ENCODE measurements at places on chromosomes 16 and 17.

GRCh38 chr16:58940609-58941008 lies 206.5 kb upstream of the GOT2 start:
- no peak for DNase-seq

DNA sequence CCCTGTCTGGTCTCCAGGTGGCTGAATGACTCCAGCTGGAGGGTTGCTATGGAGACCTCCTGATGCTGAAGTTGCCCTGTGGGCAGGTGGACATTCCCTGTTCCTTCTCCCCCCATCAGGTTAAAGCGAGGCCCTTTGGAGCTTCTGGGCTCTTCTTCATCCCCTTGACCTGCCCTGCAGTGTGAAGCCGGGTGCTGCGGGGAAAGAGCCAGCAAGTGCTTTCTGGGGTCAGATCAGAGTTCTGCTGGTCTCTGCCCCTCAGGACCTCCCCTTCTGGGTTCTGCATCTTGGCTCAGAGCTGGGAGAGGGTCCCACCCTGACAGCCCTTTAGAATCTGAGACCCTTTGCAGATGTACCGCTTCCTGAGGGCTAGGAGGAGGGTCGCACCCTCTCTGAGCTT lies 25.1 kb downstream of the NKD1 start:
- DNase-seq: no peak

- DNase-seq: no peak
Observed at GRCh38 chr17:8552577-8553320, 77.8 kb downstream of the MYH10 start.

GRCh38 chr17:83144421-83145357 lies 65.3 kb downstream of the METRNL start:
- no peak for DNase-seq

DNA sequence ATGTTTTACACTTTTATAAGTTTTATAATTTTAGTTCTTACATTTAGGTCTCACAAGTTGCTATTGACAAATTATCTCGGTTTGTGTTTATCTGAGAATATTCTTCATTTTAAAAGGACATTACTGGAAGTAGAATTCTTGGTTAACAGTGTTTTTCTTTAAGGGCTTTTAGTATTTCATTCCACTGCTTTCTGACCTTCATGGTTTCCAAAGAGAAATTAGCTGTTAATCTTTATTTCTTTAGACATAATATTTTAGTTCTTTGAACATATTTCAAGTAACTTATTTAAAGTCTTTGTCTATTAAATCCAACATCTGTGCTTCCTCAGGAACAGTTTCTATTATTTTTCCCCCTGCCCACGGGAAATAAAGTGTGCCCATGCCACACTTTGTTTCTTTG lies 240.1 kb upstream of the AXIN2 start:
- DNase-seq: no peak

DNA sequence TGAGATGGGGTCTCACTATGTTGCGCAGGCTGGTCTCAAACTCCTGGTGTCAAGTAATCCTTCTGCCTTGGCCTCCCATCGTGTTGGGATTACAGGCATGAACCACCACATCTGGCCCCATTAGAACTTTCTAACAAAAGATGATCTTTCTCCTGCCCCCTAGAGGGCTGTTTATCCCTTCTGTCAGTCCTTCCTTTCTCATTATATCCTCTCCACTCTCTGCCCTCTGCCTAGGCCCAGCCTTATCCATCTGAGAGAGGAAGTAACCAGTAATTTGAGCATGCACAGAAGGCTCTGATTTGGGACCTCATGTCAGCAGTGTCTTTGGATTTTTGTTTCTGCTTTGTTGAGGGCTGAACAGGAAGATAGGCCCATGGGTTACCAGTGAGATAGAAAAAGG lies 4.4 kb upstream of the DHX40 start:
- DNase-seq: no peak

DNA sequence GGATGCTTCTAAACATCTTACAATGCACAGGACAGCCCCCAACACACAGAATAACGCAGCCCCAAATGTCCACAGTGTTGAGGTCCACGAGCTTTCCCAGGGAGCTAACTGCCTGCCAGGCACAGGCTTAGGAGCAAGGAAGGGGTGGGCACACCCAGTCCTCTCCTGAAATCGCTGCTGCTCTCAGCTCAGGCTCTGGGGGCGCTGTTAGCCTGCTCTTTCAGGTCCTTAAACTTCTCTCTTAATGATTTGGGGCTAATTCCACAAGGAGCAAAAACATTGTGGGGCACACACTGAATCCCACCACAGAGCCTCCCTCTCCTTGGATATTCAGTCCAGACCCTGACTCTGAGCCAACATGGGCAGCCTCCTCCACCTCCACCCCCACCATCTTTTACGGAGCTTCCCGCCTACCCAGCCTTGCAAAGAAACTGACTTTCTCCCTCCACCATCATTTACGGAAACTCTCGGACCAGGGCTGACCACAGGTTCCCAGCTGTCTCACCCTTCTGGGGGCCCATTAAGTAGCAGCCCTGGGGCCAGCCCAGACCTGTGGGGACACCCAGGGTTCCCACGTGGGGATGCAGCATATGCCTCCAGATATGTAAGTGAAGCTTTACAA lies 1.1 kb downstream of the CD300H start:
- DNase-seq: no peak

DNA sequence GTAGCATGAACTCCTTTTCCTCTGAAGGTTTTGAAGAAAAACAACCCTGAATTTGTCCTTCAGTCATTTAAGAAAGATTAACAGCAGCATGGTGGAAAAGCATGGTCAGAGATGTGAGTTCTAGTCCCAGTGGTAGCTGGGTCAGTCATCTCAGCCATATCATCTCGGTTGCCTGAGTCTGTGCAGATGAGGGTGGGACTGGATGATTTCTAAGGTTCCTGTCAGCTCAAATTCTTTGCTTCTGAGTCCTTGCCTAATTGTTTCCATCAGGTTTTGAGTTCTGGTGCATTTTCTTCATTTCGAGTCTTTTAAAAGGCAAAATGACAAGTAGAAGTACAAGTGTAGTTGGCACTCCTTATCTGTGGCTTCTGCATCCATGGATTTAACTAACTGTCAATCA lies 63.9 kb downstream of the TNRC6C start:
- no peak for DNase-seq

DNA sequence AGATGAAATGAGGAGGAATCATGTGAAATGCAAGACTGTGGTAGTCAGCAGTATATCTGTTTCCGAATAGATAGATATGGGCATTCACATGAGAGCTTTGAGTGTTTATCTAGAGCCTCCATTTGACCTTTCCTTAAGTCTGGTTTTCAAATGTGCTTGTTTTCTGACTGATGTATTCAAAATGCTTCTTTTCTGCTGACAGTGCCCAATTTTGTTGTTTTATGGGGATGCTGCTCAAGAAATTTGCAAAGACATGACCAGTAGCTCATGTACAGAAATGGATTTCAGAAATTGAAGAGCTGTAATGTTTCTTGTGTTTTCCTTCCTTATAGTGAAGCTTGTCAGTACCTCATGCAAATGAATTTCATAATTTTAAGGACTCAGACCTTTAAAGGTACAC lies 903.4 kb upstream of the CDH8 start:
- DNase-seq: no peak

GRCh38 chr17:6426356-6427101 lies 8.4 kb downstream of the AIPL1 start:
- no peak for DNase-seq

DNA sequence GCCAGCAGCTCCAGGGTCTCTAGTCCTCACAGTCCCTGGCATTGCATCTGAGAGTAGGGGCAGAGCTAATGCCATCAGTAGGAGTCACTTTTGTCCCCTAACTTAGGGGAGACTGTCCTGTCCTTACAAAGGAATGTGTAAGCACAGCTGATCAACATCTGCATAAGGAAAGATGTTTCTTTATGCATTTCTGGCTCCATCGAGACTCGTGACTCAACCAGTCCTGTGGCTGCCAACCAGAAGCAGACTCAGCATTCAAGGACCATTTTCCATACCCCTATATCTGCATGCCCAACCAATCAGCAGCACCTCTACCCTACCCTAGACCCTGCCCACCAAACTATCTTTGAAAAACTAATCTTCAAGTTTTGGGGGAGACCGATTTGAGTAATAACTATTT lies 8.2 kb upstream of the MPP2 start:
- DNase-seq: no peak

- no peak for DNase-seq
Observed at GRCh38 chr16:88009563-88010342, 58.5 kb downstream of the BANP start.

DNA sequence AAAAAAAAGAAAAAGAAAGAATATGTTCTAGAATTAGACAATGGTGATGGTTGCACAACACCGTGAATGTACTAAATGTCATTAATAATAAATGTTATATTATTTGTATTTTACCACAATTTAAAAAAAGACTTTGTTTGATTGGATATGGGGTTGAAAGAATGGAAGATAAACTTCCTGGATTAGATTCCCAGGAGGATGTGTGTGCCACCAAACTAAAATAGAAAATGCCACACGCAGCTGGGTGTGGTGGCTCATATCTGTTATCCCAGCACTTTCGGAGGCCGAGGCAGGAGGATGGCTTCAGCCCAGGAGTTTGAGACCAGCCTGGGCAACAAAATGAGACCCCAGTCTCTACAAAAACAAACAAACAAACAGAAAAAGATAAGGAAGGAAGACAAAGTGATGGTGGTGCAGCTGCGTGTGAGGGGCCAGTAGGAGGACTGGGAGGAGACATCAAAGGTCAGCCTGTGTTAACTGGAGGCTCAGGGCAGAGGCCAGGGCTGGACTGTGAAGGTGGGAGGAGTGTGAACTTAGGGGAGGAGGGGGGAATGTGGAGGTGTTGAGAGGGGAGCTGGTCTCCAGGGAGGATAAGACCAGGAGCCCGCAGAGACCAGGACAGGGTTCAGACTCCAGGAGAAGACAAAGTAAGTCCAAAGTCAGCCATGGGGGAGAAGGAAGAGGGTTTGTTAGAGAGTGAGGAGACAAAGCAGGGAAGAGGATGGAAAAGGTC lies 4.1 kb downstream of the PECAM1 start:
- DNase-seq: no peak

GRCh38 chr17:7580604-7581575 lies 1.5 kb downstream of the CD68 start:
- no peak for DNase-seq

- DNase-seq: no peak
Observed at GRCh38 chr17:74096456-74096855, 107.0 kb upstream of the RPL38 start.

- DNase-seq: no peak
Observed at GRCh38 chr17:68334393-68334792, 43.1 kb downstream of the ARSG start.

- DNase-seq: no peak
Observed at GRCh38 chr16:86347090-86347489, 163.2 kb upstream of the FOXF1 start.

GRCh38 chr17:78474614-78475146 lies 96.2 kb downstream of the PGS1 start:
- no peak for DNase-seq
